ENCODE measurements at places on chromosomes 11 and 22.
A peak's percentile ranks its signal among the peaks of the same experiment; 100 is the strongest.

DNA sequence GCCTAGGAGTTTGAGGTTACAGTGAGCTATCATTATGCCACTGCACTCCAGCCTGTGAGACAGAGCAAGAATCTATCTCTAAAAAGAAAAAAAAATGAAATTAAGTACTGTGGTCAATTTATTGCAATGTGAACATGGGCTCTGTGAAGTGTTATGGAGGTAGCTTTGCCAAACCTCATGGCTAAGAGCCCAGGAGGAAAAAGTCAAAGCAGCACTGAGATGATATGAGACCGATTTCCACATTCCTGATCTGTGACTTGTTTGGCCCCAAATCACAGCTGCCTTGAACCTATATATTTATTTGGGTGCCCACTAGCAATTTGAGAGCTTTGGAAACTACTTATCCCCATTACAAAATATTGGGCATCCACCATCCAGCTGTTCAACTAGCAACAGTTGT is 29.8 kb upstream of the TMEM135 start:
- no peak for DNase-seq

DNA sequence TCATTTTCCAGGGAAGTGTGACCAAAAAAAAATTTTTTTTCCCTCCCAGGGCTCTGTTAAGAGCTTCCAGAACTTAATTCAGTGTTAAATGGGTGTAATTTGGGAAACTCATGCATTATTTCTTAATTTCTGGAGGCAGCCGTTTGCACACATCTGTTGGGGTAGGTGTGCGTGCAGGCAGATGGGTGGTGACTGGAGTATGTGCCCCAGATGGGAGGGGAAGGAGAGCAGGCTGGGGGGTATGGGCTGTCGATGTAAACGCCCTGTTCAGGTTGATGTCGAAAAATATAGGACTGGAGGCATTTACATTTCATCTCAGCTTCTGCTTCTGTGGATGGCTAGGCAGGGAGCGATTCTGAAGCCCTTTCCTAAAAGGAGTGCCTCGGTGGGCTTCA is 13.7 kb upstream of the SHISAL1 start:
- DNase-seq, result no peak

DNA sequence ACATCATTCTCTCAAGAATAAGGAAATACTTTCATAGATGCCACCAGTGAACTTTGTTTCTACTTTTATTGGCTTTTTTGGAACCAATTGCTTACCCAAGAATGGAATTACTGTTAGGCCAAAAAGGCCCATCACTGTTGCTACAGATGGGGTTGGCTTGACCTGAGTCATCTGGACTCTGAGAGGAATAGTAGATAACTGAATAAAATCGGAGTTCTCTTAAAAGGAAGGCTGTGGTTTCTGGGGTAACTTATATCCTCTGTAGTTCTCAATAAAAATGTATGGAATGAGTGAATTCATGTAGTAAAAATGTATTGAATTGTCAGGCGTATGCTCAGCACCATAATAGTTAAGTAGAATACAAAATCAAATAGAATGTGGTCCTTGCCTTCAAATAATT is 56.6 kb downstream of the ARHGEF12 start:
- DNase-seq, result no peak

DNA sequence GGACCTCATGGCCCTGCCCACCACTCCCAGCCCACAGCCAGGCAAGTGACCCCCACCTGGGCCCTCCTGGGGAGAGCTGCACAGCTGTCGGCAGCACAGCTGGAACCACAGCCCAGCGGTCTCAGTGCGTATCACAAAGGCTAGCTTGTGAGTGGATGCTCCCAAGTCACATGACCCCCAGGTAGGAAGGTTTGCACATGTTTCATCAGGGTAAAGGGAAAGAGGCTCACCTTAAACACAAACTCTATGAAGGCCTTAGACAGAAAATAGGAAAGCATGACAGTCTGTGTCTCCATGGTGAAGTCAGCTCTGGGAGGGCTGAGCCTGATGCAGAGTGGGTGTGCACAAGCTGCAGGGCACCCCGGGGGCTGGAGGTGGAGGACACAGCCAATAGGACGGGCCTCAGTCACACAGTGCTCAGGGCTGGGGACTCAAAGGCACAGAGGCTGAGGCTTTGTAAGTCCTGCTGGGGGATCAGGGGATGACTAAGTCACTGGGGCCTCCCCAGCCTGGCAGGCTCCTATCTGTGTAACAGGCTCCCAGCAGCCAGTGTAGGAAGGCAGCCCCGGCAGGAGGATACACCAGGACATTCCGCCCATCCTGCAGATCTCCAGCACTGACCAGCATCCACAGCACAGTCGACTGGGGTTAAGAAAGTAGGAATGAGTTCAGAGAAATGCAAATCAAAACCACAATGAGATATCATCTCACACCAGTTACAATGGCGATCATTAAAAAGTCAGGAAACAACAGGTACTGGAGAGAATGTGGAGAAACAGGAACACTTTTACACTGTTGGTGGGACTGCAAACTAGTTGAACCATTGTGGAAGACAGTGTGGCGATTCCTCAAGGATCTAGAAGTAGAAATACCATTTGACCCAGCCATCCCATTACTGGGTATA is 22.0 kb downstream of the CELSR1 start:
- DNase-seq, result no peak

DNA sequence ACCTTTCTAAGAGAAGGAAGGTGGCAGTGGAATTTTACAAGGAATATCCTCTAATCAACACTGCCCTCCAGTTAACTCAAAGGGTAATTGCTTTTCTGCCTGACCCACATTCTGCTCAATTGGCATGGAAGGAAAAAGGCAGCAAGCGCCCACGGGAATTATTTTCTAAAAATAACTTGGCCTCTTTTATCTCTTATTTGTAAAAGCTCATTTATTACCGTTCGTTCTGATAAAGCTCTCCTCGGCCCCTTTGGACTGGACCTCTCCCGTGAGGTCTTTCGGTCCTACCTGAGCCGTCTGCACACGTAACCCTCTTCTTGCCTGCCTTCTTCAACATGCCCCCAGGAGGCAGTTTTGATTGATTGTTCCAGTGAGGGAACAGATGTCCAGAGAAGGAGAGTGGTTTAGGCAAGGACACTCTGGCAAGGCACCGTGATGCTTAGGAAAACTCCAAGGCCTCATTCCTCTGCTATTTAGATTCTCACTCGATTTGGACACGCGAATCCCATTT is 53.2 kb upstream of the CRTAM start:
- DNase-seq, result no peak

DNA sequence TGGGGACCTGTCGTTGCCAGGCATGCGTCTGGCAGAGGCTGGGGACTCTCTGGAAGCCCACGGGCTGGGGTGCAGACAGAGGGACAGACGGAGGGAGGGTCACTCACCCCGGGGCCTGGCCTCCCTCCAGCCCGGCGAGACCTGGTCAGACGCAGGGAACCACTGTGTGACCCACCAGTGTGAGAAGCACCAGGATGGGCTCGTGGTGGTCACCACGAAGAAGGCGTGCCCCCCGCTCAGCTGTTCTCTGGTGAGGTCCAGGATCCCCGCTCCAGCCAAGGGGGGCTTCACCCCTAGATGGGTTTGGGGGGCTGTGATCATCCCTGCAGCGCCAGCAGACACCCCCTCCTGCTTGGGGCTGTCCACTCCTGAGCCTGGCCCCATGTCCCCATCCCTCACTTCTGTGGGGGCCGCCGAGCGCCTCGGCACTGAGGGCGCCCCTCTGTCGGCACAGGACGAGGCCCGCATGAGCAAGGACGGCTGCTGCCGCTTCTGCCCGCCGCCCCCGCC is 23.6 kb upstream of the MUC5B start:
- no peak for DNase-seq

DNA sequence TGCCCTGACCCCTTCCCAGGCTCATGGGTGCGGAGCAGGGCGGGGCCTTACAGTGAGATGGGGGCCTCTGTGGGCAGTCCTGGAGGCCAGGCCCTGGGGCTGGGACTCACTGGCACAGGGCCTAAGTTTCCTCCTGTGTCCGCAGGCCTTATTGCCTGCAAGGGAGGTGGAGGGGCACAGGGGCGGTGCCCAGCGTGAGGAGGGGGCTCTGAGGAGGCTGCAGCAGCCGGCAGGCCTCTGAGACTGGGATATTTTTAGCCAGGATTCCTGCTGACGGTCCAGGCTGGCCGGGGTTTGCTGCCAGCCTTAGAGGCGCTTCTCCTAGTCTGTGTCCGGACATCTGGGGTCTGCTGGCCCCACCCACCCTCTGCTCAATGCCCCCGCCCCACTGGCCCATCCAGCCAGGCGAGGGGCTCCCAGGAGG is 5.7 kb upstream of the RTN4R start:
- DNase-seq, result no peak

GRCh38 chr11:33785609-33786008 is 11.3 kb upstream of the FBXO3 start:
- no peak for DNase-seq

DNA sequence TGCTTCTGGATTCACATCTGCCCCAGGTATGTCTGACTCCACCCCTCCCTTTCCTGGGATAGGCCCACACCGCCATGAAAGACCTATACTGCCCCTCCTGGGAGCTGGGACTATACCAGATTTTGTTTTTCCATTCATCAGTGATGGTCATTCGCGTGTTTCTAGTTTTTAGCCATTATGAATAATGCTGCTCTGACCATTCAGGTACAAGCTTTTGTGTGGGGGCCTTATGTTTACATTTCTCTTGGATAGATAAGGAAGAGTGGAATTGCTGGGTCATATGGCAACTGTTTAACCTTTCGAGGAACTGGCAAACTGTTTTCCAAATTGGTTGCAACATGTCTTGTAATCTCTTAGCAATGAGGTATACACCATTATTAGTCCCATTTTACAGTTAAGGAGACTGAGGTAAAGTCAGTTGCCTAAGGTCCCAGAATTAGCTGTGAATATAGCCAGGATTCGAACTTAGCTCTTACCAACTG is 1.2 kb upstream of the TBC1D10A start:
- no peak for DNase-seq

DNA sequence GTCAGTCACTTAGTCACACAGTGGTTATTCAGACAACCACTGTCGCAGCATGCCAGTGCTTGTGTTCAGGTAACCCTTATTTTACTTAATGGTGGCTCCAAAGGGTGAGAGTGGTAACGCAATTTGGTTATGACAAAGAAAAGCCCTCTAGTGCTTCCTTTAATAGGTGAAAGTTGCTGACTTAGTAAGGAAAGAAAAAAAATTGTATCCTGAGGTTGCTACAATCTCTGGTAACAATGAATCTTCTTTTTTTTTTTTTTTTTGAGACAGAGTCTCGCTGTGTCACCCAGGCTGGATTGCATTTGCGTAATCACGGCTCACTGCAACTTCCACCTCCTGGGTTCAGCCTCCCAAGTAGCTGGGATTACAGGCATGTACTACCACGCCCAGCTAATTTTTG is 64.5 kb downstream of the C11orf91 start:
- DNase-seq, result no peak

DNA sequence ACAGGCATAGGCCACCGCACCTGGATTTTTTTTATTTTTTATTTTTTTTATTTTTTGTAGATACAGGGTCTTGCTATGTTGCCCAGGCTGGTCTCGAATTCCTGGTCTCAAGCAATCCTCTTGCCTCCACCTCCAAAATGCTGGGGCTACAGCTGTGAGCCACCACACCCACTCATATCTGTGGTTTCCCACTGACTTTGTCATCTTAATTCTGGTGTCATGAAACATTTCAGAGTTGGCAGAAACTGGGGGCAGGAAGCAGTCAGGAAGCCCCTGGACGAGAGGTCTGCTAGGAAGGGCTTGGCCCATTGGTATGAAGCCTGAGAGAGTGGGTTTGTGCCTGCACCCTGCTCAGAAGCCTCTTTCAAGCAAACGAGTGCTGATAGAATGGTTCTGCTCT is 49.1 kb downstream of the COMMD9 start:
- DNase-seq, result no peak

DNA sequence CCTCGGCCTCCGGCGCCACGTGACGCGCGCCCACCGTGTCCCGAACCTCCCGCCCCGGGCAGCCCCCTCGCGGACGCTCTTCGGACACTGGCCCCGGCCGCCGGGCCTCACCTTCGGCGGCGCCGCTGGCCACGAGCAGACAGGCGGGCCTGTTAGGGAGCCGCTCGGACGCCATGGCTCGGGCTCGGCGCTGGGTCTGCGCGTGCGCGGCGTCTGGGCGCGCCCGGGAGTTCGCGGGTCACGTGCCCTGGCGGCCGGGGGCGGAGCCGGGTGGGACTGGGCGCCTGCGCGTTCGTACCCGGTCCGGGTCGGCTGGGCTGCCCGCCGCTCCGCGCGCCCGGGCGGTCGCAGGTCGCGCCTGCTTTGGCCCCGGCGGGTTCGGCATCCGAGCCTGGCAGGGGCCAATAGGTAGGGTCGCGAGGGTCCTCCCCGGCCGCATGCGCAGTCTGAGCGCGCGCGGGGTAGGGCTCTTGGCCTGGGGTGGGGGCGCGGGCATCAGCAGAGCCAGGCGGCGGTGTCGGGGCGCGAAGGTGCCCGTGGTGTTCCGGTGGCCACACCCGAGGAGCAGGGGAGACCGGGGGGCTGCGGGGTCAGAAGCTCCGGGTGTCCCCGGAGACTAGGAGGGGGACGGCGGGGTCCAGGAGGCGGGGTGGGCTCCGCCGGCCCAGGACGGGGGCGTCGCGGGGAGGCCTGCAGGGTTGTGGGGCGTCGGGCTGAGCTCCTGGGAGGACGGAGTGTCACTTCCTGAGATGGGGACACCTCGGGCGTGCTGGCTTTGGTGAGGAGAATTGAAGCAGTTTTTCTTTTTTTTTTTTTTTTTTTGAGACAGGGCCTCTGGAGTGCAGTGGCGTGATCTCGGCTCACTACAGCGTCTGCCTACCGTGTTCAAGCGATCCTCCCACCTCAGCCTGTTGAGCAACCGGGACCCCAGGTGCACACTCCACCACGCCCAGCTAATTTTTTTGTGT is at the start of gene GATD1:
Gene GATD1 (minus strand): TSS at position 200 of the 968 bp plus-strand sequence. CDS start 25 bp downstream, at position 175.
- DNase-seq, result peak; percentile 89
